ENCODE measurements at places on chromosomes 2 and 18.

- peak; percentile 64 for DNase-seq
These were observed 43.3 kb upstream of the SERPINB2 start for GRCh38 chr18:63844254-63844653.

GRCh38 chr18:49076654-49077166, 125.9 kb upstream of the SMAD7 start:
- no peak for DNase-seq

DNA sequence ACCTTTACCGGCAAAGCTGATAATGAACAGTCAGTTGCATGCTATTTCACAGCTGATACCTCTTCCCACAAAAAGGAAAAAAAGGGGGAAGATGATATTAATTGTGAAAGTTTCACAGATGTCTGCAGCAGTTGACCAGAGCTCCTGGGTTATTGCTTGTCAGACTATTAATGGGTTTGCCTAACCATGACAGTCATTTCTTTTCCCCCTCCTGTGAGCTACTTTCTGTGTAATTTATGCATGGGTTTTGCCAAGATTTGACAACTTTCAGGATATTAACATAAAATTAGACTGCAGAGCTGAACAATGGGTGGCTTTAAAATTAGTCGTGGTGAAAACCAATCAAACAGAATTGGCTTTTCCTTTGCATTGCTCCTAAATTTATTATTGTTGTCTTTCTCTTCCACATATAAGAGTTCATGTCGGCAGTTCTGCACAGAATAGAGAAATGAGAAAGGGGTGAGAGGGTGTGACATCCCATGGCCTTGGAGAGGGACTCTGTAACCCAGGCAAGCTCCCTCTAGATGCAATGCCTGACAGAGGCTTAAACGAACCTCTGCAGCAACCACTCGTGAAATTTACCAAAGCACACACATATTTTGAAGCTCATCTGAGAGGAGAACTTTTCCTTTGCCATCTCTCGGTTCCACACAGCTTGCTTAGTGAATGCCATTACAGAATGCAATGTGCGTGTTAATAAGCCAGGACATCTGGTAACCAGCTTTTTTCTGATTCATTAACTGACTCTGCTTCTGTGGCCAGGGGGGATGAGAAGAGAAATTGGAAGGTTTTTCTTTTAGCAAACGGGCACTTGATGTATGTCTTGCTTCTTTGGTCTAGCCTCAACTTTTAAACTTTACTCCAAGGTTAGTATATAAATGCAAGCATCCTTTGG, 82.2 kb upstream of the ITGA4 start:
- peak; percentile 79 for DNase-seq

GRCh38 chr2:181197140-181197760, 216.8 kb downstream of the UBE2E3 start:
- no peak for DNase-seq

All from fibroblast of upper back skin (primary cell).